ENCODE measurements at places on chromosomes 16 and 17.

- no peak for DNase-seq
Measured at GRCh38 chr17:60049936-60050335, 28.8 kb downstream of the HEATR6 start.

- peak; percentile 47 for DNase-seq
Measured at GRCh38 chr17:78883533-78884131, 19.4 kb downstream of the CEP295NL start.

DNA sequence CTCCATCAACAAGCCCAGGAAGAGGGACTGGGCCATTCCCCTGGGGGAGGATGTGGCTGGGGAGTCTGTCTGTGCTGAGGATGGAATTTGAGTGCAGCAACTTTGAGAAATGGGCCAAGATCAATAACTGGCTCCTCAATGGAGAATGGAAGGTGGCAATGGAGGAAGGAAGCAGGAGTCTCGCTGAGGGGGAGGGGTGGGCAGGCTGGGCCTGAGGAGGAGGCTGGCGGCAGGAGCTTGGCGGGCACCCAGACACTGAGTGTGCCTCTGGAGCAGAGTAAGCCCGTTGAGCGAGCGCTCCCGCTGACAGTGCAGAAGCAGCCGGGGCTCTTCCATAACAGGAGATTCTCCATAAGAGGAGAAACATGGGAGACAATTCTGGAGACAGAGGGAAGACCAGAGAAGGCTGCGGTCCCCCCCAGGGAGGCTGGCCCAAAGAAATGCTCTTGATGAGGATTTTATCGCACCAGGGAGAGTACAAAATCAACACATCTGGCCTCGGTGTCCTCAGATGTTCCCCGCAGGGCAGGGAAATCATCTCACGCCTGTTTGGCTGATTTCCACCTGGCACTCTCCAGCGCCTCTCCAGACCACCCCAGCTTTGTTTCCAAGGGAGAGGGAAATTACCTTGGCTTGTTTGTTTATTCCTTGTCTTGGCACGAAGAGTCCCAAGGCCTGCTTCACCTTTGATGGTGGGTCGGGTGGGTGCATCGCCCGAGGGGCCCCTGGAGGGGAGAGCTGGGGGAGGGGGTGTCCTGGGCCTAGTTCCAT, 2.8 kb upstream of the MMP15 start:
- no peak for DNase-seq

GRCh38 chr17:1159431-1160180, 20.2 kb downstream of the ABR start:
- DNase-seq = peak; percentile 45

GRCh38 chr16:66810391-66810790, 9.0 kb upstream of the TERB1 start:
- no peak for DNase-seq

DNA sequence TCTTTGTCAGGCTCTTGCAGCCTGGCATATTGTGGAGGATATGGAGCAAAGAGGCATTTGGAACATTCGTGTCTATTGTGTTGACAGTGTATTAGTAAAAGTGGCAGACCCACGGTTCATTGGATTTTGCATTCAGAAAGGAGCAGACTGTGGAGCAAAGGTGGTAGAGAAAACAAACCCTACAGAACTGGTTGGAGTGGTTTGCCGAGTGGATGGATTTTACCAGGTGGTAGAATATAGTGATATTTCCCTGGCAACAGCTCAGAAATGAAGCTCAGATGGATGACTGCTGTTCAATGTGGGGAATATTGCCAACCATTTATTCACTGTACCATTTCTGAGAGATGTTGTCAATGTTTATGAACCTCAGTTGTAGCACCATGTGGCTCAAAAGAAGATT, 44.5 kb downstream of the EFCAB13 start:
- DNase-seq = no peak

- DNase-seq = no peak
Measured at GRCh38 chr17:50922107-50922506, 56.0 kb upstream of the TOB1 start.

GRCh38 chr17:60079401-60080243, 901 bp upstream of the HEATR6 start:
- no peak for DNase-seq

- no peak for DNase-seq
Measured at GRCh38 chr17:40442392-40443195, 656 bp upstream of the IGFBP4 start.

- DNase-seq = no peak
Measured at GRCh38 chr17:82687375-82687861, 11.1 kb downstream of the RAB40B start.

DNA sequence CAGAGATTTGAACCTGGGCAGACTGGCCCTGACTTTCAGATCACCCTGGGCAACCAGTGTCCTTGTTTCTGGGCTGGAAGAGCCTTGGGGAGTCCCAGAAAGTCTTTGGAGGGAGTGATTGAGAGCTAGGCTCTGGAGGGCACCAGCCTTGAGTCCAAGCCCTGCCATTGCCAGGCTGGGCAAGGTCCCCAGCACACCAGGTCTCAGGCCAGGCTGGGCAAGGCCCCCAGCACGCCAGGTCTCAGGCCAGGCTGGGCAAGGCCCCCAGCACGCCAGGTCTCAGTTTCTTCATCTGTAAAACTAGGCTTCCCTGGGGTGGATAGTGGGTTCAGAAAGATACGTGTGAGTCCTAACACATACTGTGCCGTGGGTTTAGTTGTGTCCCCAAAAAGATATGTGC, 135.0 kb downstream of the IRF8 start:
- no peak for DNase-seq

DNA sequence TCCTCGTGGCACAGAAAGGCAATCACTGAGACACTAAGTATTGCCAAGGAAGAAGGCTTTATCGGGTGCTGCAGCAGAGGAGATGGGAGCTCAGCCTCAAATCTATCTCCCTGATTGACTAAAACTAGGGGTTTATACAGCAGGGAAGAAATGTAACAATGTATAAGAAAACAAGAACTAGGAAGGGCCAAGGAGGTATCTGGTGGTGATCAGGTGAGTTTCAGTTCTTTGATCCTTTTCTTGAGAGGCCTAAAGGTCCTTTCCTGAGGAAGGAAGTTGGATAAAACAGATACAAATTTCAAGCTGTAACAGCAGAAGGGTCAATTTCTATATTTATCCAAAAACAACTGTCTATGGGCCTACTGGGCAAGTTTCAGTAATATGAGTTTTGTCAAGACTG, 212.4 kb downstream of the COPRS start:
- no peak for DNase-seq

DNA sequence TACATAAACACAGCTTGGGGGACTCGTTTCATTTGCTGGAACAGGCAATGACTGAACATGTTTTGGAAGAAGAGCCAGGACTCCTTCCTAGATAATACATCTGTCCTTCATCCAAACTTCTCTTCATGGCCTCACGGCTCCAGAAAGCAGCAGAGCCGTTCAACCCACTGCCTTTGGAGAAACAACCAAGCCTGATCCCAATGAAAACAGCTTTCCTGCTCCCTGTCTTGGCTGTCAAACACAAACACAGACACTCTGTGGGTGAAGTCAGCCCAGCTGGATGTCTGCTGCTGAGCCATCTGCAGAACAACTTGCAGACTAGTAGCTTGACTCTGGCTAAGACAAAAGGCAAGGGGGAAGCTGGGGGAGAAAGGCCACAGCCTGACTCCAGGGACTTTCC, 345.1 kb upstream of the PSMD7 start:
- no peak for DNase-seq

DNA sequence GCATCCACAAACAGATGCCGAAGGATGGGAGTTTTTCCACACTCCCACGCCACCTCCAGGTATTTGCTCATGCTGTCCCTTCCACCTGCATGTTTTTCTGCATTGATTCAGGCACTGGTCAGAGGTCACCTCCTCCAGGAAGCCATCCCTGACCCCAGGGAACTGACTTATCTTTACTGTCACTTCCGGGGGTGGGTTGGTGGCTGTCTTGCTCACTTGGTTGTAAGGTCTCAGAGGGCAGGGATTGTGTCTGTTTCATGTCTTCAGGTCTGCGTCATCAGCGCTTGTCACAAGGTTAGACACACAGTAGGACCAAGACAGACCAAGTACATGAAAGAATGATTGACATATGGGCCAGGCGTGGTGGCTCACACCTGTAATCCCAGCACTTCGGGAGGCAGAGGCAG, 1.9 kb upstream of the IL4R start:
- DNase-seq = no peak

DNA sequence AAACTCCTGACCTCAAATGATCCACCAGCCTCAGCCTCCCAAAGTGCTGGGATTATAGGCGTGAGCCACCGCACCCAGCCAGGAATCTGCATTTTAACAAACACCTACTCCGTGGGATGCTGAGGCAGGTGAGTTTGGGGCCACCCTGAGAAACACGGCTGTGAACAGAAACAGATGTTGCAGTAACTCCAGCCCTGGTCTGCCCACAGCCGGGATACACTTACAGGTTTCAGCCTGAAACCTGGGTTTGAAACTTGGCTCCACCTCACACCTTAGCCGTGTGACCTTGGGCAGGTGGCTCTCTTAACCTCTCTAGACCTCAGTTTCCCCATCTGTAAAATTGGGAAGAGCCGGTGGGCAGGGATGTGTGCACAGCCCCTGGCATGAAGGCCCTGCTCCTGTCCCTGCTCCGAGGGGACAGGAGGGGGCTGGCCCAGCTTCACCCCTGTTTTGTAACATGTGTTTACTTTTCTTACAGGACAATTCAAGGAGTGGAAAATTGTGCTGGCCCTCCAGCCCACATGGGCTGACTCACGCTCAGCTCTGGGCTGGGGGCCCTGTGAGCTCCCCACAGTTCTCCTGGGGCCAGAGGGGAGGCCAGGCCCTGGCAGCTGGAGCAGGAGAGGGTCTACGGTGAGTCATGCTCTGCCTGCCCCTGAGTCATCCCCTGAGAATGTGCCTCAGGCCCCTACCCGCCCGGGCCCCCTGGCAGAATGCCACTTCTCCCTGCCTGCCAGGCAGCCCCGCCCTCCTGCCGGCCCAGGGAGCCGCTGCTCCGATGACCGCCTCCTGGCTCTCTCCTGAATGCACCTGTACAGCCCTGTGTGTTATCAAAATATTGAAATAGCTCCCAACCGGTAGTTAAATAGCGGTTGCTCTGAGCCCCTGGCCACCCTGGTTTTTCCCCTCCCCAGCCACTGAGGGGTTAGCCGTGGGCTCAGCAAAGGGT, 7.7 kb upstream of the PPL start:
- peak; percentile 50 for DNase-seq

GRCh38 chr17:77924757-77925336, 33.7 kb upstream of the TNRC6C start:
- DNase-seq = no peak

DNA sequence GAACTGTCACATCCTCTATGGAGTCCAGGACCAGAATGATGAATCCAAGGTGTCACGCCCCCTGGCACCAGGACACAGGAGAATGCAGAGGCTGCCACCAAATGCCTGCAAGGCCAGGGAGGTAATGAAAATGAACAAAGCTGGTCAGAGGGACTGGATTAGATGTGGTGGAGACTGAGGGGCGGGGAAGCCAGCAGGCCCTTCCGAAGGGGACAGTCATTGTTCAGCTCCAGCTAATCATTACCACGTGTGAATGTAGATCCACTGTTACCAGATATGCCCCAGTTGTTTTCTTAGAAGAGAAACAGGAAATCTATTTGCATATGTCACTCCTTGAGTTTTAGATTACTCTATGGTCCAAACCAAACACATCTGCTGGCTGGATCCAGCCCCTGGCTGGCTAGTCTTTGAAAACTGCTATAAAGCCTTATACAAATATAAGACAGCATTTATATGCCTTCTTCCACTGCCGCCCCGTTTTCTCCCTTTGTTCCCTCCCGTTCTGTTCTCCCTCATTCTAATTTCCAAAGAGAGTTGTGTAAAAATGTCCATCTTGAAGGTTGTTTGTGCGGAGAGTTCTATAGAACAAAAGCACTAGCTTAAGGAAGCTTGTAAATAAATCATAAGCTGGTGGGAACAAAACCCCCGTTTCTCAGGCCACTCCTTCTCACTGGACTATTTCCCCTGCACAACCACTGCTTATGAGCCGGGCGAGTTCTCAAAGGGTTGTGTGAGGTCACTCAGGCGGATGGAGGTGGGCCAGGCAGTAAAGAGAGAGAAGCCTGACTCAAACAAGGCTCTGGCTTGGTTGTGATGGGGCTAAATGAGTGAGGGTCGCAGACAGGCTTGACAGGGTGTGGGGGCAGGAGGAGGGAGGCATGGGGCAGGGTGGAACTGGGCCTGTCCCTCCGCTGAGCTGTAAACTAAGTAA, 14.2 kb downstream of the CRYM start:
- no peak for DNase-seq

DNA sequence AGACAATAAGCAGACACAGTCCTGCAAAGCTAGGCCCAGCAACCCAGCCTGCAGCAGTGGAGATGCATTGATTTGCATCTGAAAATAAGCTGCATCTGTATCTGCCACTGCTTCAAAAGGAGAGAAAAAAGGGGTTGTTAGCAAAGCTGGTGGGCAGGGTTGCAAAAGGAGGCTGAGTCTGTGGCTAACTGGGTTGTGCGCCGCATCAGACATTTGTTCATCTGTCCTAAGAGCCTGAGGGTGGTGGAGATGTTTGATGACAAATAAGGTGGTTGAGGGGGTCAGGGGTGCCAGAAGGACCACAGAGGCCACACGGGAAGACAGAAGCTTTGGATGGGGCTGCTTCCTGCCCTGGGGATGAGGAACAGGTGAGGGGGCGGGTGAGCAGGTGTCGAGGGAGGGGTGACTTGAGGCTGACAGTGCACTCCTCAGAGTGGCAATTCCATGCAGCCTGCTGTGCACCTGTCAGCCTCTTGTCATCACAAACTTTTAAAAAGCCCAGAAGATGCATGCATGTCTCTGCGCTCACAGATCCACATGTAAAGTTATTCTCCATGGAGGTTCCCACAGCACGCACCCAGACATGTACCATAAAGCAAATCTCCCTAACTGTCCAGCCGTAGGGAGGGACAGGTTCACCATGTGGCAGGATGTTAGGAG, 35.4 kb downstream of the WSB1 start:
- no peak for DNase-seq

GRCh38 chr17:34654276-34654880, 75.0 kb downstream of the TMEM132E start:
- no peak for DNase-seq

GRCh38 chr17:9953492-9953891, 48.4 kb upstream of the RCVRN start:
- no peak for DNase-seq

- DNase-seq = no peak
Measured at GRCh38 chr16:84717484-84717883, 17.7 kb downstream of the USP10 start.

DNA sequence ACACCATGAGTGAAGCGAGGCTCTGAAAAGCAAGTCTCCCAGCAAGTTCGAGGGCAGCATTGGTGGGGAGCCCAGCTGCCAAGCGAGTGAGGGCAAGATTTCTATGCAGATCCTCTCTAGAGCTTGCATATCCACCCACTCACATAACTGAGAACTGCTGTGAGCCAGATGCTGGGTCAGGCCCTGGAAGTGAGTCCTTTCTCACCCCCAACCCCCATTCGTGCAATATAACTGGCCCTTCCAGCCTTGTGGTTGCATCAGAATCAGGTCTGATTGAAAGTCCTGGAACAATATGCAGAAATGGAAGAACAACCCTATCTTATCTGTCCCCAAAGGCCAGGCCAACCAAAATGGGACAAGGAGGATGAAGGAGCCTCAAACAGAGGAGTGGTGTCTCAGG, 146.6 kb downstream of the IRX5 start:
- no peak for DNase-seq

All from NCI-H1436 treated with DMSO at 0.1 percent for 48 hours (cell line).